ENCODE measurements at places on chromosomes 1 and 21.

- DNase-seq, result no peak
Measured at GRCh38 chr1:98421085-98421435, 240.5 kb upstream of the SNX7 start.

GRCh38 chr1:234515411-234515810 lies 36.4 kb upstream of the TARBP1 start:
- DNase-seq, result no peak

GRCh38 chr1:1086911-1087341 lies 12.8 kb upstream of the RNF223 start:
- DNase-seq, result no peak

DNA sequence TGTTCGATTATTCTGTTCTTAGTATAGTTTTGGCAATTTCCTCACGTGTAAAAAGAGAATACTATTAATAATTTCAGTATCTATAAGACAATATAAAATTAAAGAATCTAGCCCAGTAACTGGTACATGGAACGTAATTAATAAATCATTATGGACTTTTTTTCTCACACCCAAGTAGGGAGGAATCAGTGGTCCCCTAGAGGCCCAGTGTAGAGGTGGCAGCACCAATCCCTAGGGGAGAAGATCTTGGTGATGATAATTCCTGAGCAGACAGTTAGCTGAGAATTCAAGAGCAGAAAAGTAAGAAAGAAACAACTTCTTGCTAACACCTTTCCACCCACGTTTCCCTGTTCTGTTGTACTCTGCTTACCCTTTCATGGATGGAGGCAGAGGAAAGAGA lies 19.7 kb upstream of the SELE start:
- DNase-seq, result no peak

- no peak for DNase-seq
Measured at GRCh38 chr1:221712198-221712684, 29.6 kb downstream of the DUSP10 start.

DNA sequence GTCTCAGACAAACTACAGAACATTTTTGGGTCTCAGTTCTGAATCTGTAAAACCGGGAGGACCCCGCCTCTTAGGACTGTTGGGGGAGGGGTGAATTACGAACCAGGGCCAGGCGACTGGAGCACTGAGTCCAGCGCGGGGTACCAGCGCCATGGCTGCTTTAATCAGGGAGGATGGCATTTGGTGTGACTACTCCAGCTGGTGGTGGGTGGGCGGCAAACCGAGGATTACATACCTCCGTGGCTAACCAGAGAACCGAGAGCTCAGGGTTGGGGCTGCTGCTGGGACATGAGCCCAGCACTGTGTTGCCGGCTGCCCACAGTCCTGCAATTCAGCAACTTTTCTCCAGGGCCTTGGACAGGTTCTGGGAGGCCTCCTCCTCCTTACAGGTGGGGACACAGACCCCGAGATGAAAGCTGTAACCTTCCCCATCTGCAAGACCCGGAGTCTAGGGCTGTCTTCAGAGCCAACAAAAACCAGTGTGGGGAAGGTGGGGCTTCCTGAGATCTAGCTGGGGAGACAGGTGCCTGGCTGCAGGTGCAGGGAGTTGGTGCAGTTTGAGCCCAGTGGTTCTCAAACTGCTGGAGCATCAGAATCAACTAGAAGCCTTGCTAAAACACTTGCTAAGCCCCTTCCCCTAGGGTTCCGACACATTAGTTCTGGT lies 273.5 kb downstream of the FOXD2 start:
- no peak for DNase-seq

- DNase-seq, result no peak
Measured at GRCh38 chr1:212622906-212623305, 14.3 kb downstream of the ATF3 start.

DNA sequence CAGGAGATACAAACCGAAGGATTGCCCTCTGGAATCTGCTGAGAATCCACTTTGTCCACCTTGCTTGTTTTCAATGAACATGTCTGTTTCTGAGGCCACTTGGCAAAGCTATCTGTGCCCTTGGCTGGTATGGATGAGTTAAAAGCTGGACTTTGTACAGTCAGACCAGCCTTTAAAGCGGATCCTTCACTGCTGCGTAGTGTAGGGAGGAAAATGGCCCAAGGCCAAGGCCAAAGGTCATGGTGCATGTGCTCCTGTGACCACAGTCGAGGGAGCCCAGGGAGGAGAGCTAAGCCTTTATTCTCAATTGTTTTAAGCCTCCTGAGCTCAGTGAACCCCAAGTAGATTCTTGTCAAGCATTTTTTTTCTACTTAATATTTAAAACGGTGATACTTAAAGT lies 37.0 kb downstream of the KCNJ15 start:
- DNase-seq, result no peak

GRCh38 chr1:93304716-93305138 lies 41.0 kb upstream of the DR1 start:
- DNase-seq, result peak; percentile 3

GRCh38 chr21:45080639-45081414 lies 6.4 kb downstream of the ADARB1 start:
- no peak for DNase-seq

DNA sequence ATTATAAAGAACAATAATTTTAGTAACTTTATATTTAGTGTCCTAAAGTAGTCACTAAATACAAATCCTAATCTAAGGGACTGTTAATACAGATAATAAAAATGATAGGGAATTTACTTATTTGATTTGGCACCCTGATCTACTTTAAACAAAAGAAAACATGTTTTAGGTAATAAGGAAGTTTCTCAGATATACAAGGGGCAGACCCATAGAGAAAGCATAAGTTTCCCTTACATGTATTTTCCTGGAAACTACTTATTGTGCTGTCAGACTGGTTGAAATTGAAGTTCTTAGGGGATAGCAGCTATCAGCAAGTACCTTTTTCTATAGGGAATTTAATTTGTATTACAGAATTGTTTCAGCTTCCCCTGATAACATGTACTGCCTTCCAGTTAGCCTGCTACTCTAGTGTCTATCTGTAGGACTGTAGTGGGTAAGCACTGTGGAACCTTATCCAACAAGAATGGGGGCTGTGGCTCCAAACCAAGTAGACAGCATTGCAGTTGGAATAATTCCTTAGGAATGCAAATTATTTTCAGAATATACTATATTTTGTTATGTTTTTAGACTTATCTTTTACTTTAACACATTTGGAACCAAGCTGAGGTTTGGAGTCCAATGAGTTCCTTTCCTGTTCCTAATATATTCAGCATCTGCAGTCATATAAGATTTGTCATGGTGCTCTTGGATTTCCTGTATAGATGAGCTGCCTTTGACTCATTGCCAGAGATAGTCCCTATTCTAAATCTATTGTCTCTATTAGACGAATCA lies 14.7 kb downstream of the MSH4 start:
- DNase-seq, result no peak

DNA sequence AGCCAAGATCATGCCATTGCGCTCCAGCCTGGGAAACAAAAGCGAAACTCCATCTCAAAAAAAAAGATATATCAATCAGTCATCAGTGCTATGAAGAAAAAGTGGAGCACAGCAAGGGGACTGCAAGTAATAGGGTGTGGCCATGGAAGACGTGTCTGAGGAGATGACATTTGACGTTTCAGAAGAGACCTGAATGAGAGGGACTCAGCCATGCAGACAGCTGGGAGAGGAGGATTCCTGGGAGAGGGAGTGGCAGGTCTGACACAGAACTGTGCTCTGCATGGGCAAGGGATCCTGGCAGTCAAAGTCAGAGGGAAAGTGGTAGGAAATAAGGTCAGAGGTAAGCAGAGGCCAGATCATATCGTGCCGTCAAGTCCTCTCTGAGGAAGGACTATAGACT lies 3.3 kb downstream of the LAX1 start:
- DNase-seq, result no peak

DNA sequence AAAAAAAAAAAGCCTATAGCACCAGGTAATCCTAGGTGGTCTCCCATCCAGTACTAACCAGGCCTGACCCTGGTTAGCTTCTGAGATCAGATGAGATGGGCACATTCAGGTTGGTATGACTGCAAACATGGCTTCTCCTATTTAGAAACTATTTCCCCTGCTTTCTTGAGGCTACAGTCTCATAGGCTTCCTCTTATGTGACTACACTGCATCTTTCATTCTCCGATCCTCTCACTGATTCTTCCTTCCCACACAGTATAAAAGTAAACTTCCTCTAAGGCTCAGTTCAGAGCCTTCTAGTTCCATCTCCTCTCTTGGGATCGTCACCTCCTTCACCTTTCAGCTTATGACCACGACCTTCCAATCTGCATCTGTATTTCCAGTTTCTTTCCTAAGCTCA lies 30.4 kb upstream of the RNF2 start:
- DNase-seq, result no peak

- no peak for DNase-seq
Measured at GRCh38 chr1:19365721-19366120, 53.6 kb downstream of the SLC66A1 start.

GRCh38 chr1:241161188-241161689 lies 195.8 kb downstream of the RGS7 start:
- DNase-seq, result no peak

DNA sequence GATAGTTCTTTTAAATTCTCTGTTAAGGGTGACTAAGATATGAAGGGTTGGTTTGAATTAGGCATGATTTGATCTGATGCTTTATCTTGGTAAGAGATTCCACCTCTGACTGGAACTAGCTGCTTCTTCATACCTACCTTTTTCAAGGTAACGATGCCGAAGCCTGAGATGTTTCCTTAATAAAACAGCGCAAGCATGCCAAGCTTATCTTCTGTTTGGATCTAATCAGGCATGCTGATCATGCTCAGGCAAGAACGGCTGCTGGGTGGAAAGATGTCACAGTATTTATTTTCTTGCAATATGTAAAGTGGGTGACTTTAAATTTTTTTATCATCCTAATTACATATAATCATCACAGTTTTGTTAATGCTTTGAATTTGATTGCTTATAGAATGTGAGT lies 148.7 kb downstream of the ADGRL2 start:
- DNase-seq, result no peak

GRCh38 chr1:193658081-193658480 lies 471.7 kb upstream of the B3GALT2 start:
- DNase-seq, result no peak
